ENCODE measurements at places on chromosomes 5 and 9. TPM values are rescaled to one million over a fixed set of nuclear protein-coding genes. Genes with fewer than 3 reads are reported as not detected.

DNA sequence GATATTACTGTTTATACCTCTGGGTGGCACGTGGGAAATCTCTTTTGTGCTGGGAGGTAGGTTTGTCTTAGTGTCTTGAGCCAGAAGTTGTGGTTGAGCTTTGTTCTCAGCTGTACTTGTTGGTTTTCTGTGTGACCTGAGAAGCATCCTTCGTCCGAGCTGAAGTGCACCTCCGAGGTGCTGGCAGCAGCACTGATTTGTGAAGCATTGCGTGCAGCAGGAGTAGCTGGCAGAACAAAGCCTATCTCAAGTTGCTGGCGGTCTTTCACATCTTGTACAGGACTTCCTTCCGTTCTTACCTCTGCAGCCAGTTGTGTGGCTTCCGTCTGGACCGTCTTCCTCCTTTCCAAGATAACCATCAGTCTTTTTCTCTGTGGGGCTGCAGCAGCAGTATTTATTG, 4.3 kb downstream of the PRRC2B start:
- no peak for DNase-seq

- no peak for DNase-seq
Observed at GRCh38 chr5:6914347-6914746, 201.1 kb downstream of the TENT4A start.

GRCh38 chr9:134503301-134504105, 138.1 kb upstream of the COL5A1 start:
- DNase-seq = no peak

The IL9 gene
- total RNA-seq = not detected

GRCh38 chr5:97010606-97011005, 74.7 kb downstream of the LNPEP start:
- no peak for DNase-seq

The PRR16 gene
- total RNA-seq = 2.7 TPM

DNA sequence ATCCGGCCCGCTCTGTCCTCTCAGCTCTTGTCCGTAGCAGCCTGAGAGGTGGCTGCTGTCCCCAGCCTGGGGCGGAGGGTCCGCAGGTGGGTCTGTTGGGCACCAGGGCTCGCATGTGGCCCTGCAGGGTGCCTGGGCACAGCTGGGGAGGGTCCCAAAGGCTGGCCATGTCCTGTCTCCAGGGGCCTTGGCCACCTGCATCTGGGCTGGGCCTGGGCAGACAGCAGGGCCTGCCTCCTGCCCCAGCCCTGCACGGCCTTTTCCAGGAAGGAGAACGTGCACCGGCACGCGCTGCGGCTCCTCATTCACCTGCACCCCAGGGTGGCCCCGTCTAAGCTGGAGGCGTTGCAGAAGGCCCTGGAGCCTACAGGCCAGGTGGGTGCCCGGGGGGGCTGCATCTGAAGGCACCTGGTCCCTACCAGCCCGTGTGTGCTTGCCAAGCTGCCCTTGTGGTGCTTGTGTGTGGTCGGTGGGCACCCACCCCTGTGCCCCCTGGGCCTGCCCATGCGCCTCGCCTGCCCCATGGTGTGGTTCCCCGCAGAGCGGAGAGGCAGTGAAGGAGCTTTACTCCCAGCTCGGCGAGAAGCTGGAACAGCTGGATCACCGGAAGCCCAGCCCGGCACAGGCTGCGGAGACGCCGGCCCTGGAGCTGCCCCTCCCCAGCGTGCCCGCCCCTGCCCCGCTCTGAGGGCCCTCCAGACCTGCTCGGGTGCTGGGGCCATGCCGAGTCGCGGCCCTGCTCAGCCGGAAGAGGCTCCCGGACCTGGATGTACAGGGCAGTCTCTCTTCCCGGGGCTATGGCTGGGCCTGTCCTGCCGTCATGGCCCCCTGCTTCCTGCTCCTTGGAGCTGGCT, 5.1 kb upstream of the TOR4A start:
- DNase-seq = no peak

GRCh38 chr9:123327697-123328100, 28.3 kb upstream of the CRB2 start:
- DNase-seq = no peak

- DNase-seq = no peak
Observed at GRCh38 chr9:78986446-78986845, 585.3 kb upstream of the TLE4 start.

- no peak for DNase-seq
Observed at GRCh38 chr5:28743025-28743715, 1704.8 kb upstream of the CDH9 start.
